ENCODE measurements at places on chromosomes 11 and 22. TPM values are rescaled to one million over a fixed set of nuclear protein-coding genes. Genes with fewer than 3 reads are reported as not detected.

MISFA gene
- total RNA-seq: 4.4 TPM

RASD2 gene
- total RNA-seq: 0.13 TPM

GRCh38 chr11:76769645-76770586 lies 13.2 kb upstream of the TSKU start:
- peak; percentile 92 for DNase-seq
- no peak overlapping the region for H3K4me3 ChIP-seq
- H3K36me3 ChIP-seq: no peaks in the 10 kb centered on the region
- peaks cover 73% of the 10 kb centered on the region for H3K4me1 ChIP-seq
- no peaks in the 10 kb centered on the region for H3K27me3 ChIP-seq

ELF5 gene
- total RNA-seq: not detected

DNA sequence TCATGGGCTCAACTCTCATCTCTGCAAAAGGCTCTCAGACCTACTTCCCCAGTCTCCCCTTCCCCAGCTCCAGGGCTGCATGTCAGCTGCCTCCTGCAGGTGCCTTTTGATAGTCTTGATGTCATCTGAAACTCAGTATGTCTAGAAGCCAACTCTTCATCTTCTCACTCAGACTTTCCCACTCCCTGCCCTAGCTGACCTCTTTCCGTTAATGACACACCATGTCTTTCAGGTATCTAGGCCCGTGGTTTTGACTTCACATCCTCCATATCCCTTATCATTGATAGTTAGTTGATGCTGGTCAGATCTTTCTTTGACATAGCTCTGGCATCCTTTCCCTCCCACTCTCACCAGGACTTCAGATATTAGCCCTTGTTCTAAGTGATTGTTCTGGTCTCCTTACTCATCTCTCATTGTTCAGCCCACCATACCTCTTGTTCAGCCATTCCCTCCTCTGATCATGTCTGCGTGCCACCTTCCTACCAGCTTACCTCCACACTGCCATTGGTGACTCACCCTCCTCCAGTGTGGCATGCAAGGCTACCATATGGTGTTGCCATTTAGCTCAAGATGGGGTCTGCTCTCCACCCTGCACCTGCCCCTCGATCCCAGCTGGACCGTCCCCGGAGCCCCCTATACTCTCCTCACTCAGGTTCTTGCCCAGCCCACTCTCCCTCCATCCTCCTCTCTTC lies 18.4 kb downstream of the TTC12 start:
- no peak overlapping the region for H3K4me3 ChIP-seq
- H3K36me3 ChIP-seq: peaks cover 29% of the 10 kb centered on the region
- no peak for DNase-seq
- H3K4me1 ChIP-seq: no peaks in the 10 kb centered on the region
- H3K27ac ChIP-seq: no peak overlapping the region
- no peaks in the 10 kb centered on the region for H3K27me3 ChIP-seq

OAF gene
- total RNA-seq: 39.8 TPM

- no peak for DNase-seq
- no peaks in the 10 kb centered on the region for H3K27me3 ChIP-seq
- peaks cover 9% of the 10 kb centered on the region for H3K36me3 ChIP-seq
- no peaks in the 10 kb centered on the region for H3K4me1 ChIP-seq
- H3K27ac ChIP-seq: no peak overlapping the region
These were observed 110.8 kb downstream of the KCNQ1OT1 start for GRCh38 chr11:2588809-2589537.

DNA sequence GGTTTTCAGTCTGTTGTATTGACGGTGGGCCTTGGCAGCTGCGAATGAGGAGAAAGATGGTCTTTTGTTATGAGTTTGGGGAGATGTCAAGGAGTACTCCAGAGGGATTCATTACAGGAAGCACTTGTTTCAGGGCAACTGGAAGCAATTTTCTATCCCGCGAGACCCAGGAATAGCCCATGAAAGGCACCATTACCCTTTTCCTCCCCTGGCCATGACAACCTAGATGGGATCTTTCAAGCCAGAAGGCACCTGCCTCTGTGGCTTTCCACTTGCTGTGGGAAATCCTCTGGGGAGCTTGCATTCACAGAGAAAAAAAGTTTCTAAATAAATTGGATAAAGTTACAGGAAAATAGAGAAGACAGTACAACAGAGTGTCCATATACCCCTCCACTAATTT lies 2.7 kb downstream of the ZNF215 start:
- no peak overlapping the region for H3K4me3 ChIP-seq
- H3K4me1 ChIP-seq: peaks cover 7% of the 10 kb centered on the region
- H3K27ac ChIP-seq: no peak overlapping the region
- no peaks in the 10 kb centered on the region for H3K27me3 ChIP-seq

SLC22A12 gene
- not detected for total RNA-seq

- H3K27ac ChIP-seq: no peak overlapping the region
- DNase-seq: no peak
- no peaks in the 10 kb centered on the region for H3K27me3 ChIP-seq
- H3K4me3 ChIP-seq: no peak overlapping the region
- H3K36me3 ChIP-seq: no peaks in the 10 kb centered on the region
These were observed 20.8 kb downstream of the KRTAP5-6 start for GRCh38 chr11:1717745-1718144.

DNA sequence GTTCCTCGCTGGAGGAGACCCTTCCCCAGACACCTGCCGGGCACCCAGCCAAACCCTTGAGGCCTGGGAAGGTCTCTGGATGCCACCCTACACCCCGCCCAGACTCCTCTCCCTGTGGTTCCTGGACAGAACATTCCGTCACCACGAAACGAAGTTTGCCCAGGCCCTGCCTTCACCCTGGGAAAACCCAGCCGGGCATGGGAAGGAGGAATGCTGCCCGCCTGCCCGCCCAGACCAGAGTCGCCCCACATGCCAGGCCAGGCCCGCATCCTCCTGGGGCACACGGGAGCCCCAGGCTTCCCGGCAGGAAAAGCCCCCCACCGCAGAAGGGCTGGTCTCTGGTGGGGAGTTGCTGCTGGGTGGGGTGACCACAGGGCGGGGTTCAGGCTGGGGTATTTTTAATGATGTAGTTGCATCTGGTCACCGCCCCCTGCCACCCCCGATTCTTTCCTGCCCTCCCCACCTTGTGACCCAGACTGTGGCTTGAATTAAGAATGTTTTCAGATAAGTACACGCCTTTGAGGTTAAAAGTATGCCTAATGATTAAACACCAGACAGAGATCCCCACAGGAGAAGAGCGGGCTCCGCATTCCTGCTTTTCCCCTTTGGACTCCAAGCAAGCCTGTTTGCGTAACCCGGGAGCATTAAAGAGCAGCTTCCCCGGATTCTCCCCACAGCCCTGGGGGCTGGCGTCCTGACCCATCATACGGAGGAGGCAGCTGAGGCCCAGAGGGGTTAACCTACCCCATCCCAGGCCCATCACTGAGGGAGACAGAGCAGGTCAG lies 44.6 kb upstream of the PPARA start:
- H3K4me1 ChIP-seq: peaks cover 85% of the 10 kb centered on the region
- no peaks in the 10 kb centered on the region for H3K27me3 ChIP-seq
- no peak overlapping the region for H3K4me3 ChIP-seq
- DNase-seq: no peak
- H3K36me3 ChIP-seq: peaks cover 39% of the 10 kb centered on the region

- no peak within 1 kb of the TSS for H3K4me3 ChIP-seq
- H3K4me1 ChIP-seq: no peaks in the 10 kb centered on the region
- H3K27ac ChIP-seq: no peak within 1 kb of the TSS
These were observed at the start of gene OR2AG2 for GRCh38 chr11:6771926-6772893. Gene OR2AG2 (minus strand): TSS chr11:6771976. CDS start chr11:6768957, 3,019 bp downstream.

All from thyroid gland (tissue), 4 donors.